ENCODE measurements at places on chromosomes 2 and 18.

- DNase-seq = no peak
Measured at GRCh38 chr2:11796190-11797171, 50.0 kb downstream of the LPIN1 start.

- no peak for DNase-seq
Measured at GRCh38 chr2:120901201-120901600, 165.5 kb downstream of the GLI2 start.

GRCh38 chr18:40019797-40020392, 1935.1 kb upstream of the PIK3C3 start:
- no peak for DNase-seq

DNA sequence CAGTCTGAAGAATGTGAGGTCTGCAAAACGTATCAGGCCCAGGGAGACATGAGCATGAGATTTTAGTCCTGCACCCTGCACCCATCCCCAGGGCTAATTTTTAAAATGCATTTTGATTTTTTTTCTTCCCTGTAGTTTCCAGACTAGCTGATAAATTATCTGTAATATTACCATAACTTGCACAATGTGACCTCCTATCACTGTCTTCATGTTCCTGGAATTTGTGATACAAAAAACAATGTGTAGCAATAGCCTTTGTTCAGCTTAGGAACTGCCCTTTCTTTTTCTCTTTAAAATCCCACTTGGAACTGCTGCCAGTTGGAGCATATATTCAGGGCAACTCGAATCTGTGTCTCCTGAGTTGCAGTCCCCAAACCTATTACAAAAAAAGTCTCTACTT, 222.8 kb upstream of the HS6ST1 start:
- no peak for DNase-seq

GRCh38 chr2:156321243-156321904, 11.1 kb downstream of the NR4A2 start:
- DNase-seq = no peak

DNA sequence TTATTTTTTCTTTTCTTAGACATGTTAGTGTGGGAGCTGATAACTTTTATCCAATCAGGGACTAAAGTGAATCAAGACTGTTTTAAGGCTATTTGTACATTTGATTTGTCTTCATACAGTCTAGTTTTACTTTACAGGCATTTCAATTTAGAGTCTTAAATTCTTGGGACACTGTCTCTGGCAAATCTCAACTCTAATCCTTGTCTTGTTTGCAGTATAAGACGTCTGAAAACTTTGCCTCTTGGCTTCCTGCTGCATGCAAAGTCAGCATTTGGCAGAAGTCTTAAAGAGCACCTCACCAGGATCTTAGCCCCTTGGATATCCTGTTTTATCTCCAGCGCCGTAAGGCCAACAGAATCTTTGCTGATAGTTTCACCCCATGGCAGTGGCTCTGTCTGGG, 30.3 kb downstream of the SPOPL start:
- DNase-seq = no peak

DNA sequence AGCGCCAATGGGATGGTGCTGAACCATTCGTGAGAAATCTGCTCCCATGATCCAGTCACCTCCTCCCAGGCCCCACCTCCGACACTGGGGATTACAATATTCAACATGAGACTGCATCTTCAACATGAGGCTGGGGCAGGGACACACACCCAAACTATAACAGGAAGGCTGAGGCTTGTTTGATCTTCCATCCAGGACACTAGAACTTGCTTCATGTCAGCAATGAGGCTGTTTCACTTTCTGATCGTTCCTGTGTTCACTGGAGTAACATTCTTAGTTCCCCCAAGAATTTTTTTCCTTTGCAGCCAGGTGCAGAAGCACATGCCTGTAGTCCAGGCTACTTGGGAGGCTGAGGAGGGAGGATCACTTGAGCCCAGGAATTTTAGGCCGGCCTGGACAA, 30.8 kb upstream of the SOX11 start:
- DNase-seq = no peak

DNA sequence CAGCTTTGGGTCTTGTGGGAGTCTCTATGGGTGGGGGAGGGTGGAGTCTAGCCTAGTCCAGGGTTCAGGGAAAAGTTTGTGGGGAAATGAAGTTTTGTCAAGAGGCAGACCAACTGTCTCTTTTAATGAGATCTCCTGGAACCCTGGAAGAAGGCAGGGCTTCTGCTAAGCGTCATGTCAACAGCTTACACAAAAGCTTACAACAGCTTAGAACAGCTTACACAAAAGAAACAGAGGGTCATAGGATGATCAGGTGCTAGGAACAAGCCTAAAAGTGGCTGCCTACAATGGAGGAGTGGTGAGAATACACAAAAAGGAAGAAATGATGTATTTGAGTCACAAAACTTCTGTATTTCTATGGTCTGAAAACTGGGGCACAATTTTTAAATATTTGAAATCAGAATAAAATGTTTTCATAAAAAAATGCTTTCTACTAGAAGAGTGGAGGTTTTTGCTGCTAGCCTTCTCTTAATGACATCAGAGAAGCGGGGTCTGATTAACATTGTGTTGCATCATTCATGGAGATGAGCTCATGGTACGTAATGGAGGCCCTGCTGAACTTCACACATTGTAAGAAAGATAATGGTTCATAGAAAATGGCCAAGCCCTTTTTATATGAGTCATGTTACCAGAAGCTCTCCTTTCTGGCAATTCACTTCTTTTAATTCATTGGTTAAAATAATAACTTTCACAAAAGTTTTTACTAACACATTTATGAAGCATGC, 351.0 kb downstream of the PIK3C3 start:
- no peak for DNase-seq

- DNase-seq = no peak
Measured at GRCh38 chr2:172119089-172119488, 16.4 kb upstream of the DLX2 start.

GRCh38 chr2:44929735-44930273, 11.7 kb upstream of the SIX3 start:
- no peak for DNase-seq

DNA sequence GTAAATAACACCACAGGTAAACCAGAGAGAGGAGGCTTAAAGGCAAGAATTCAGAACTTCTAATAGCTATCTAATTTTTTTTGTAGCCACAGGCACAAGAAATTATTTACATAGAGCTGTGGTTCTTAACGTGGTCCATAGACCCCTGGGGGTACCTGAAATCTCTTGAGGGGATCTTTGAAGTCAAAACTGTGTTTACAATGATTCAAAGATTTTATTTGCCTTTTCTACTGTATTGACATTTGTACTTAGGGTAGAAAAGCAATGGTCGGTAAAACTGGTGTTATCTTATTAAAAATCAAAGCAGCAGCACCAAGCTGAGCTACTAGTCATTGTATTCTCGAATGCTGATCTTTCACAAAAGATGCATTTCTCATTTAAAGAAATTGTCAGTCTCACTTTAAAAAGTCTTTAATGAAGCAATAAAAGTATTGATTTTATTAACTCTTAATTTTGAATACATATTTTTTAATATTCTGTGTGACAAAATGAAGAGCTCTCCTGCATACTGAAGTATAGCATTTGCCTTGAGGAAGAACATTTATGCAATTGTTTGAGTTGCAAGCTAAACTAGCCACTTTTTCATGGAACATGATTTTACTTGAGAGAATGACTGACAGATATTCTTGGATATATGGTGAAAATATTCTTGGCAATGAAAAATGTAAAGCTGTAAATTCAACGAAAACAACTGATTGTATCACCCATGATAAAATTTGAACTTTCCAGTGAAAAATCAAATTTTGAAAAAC, 25.6 kb upstream of the KLHL14 start:
- no peak for DNase-seq

GRCh38 chr2:236440110-236440881, 129.3 kb upstream of the ACKR3 start:
- no peak for DNase-seq

Data from HuH-7.5 (cell line).